Anterior cingulate cortex (tissue), 58 donors: ENCODE measurements at places on chromosomes 6 and 20.

- peak; percentile 76 for DNase-seq
These were observed 43.0 kb upstream of the PTGIS start for GRCh38 chr20:49610691-49611538.

GRCh38 chr6:36605143-36605542 is 11.0 kb downstream of the SRSF3 start:
- DNase-seq: no peak

GRCh38 chr6:32968867-32969684 is 682 bp downstream of the BRD2 start:
- peak; percentile 78 for DNase-seq

- DNase-seq: no peak
These were observed 56.3 kb upstream of the AFDN start for GRCh38 chr6:167770291-167770955.

- no peak for DNase-seq
These were observed 82.5 kb upstream of the PTPN1 start for GRCh38 chr20:50427719-50428083.

- DNase-seq: no peak
These were observed 186.1 kb upstream of the SCGN start for GRCh38 chr6:25465941-25466340.
